ENCODE measurements at places on chromosomes 6 and 20.
A peak's percentile ranks its signal among the peaks of the same experiment; 100 is the strongest.

DNA sequence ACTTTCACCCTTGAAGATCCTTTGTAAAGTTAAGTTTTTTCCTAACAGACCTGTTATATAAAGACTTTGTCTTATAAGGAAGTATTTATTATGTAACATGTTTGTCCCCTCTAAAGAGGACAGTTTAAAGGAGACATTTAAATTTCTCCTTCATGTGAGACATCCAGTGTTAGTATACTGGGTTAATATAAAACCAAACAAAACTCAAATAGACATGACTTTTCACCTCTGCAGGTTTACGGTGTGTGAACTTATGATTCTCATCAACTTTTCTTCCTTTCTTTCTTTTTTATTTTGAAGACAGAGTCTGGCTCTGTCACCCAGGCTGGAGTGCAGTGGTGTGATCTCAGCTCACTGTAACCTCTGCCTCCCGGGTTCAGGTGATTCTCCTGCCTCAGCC is 17.4 kb upstream of the MPC1 start:
- DNase-seq, result no peak

DNA sequence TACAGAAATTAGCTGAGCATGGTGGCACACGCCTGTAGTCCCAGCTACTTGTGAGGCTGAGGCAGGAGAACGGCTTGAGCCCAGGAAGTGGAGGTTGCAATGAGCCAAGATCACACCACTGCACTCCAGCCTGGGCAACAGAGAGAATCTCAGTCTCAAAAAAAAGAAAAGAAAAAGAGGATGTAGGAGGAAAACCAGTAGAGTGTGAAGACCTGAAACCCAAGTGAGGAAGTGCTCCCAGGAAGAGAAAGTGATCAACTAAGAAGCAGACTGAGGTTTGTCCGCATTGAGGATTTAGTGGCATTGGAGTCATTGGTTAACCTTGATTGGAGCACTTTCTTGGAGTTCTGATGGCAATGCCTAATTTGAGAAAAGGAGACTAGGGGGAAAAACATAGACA is 20.6 kb upstream of the TASP1 start:
- DNase-seq, result no peak

DNA sequence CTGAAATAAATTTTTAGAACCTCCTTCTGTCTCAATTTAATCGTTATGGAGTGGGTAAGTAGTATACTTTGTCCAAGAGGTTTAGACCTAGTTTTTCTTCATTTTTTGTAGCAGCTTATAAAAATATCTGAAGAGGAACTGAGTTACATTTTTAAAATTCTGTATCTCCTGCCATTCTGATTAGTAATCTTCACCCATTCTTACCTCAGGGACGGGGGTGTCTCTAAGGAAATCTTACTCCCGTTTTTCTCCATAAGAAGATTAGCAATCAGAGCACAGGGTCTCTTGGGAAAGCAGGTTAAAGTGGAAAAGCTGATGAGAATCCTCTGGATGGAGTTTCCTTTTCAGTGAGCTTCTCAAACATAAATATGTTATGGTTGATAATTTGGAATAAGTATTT is 259.3 kb upstream of the FAM83B start:
- DNase-seq, result no peak

DNA sequence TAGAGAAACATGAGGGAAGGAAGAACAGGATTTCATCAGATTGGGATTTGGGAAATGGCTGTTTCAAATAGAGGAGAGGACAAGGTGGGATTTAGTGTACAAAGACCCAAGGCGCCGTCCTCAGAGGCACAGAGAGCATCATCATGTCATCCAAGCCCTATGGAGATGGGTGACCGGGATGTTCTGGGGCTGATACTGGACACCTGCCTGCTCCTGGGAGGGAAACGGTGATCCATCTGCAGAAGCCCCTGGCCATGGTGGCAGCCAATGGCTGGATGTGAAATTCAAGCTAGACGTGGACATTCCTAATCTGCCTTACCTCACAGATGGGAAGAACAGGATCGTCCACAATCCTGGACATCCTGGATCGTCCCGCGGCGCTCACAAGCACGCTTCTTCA is 12.7 kb downstream of the NKX2-2 start:
- DNase-seq, result no peak

- DNase-seq, result no peak
These were observed 84.1 kb downstream of the BTBD9 start for GRCh38 chr6:38555606-38556005.

DNA sequence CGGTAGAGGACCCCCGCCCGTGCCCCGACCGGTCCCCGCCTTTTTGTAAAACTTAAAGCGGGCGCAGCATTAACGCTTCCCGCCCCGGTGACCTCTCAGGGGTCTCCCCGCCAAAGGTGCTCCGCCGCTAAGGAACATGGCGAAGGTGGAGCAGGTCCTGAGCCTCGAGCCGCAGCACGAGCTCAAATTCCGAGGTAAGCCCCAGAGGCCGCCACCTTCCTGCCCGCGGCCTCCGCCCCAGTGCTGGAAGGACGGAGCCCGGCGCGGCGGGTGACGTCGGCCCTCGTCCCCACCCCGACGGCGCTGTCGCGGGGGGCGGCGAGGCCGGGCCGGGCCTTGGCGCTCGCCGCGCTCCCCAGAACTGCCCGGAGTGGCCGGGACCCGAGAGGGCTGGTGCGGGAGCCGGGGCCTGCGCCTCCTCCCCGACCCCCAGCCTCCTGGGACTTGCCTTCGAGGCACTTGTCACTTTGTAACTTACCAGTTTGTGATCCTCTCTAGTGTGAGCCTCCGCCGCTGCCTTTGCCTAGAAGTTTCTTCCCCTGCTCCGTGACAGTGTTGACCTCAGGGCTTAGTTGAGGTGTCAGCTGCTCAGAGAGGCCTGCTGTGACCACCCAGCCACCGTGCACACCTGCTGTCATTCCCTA is 417 bp downstream of the VAPB start:
- DNase-seq, result no peak

- no peak for DNase-seq
These were observed 22.2 kb downstream of the TNXB start for GRCh38 chr6:32086661-32087573.

DNA sequence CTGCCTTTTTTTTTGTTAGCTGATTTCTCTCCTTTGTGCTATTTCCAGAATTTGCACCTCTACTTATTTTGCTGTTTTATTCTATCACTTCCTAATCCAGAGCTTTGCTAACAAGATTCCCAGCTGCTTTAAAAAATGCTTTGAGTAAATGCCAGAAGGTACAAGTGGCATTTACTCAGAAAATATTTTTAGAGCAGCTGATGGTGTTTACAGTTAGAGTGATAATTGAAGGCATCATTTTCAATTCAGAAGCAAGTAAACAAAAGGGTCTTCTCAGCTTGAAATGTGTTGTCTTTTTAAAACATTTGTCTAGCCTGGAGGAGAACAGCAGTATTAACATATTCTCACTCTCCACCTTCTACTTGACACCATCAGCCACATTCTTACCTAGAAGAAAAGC is 99.9 kb downstream of the OTOR start:
- DNase-seq, result no peak

DNA sequence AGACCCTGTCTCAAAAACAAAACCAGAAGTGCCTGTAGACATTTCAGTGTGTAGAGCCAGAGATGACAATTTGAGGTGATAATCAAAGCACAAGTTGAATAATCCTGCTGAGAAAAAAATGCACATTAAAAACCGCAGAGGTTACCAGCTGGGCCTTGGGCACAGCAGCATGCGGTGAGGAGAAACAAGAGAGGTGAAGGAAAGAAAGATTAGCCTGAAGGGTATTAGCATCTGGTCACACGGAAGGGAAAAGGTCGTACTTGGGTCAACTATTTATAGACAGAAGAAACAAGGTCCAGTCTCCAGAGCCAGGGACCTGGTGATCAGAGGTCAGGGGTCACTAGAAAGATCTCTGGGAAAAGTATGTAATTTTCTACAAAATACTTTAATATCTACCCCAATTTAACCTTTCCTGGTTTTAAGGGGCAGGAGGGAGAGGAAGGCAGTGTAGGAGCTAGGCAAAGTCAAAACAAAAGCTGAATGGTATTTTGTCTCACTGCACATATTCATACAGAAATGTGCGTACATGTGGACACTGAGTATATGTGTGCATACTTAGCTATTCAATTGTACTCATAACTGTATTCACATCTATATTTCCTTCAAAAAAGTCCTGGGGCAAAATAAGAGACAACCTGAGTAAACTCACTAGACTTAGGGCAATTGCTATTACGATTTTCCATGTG is 10.1 kb downstream of the MAP7 start:
- DNase-seq, result no peak

- no peak for DNase-seq
These were observed 28.5 kb downstream of the C6orf15 start for GRCh38 chr6:31083742-31084354.

- no peak for DNase-seq
These were observed 49.0 kb downstream of the COL19A1 start for GRCh38 chr6:69915346-69915745.

DNA sequence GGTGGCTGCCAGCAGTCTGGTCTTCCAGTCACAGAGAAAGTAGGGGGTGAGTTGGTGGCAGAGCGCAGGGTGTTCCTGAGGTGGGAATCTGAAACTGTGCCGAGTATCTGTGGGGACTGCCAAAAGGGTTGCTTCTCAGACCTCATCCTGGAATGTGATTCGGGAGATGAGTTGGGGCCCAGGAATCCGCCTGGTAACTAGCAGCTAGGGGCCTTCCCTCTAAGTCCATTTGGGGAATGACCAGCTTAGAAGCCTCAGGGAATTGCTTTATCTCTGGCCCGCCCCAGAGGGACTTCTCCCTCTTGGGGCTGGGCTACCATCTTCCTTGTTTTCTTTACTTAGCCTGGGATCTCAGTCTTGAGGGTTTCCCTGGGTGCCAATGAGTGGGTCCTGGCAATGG is 49.6 kb downstream of the MOCS1 start:
- no peak for DNase-seq

GRCh38 chr6:111973118-111973761 is 80.7 kb upstream of the CCN6 start:
- DNase-seq, result peak; percentile 27

DNA sequence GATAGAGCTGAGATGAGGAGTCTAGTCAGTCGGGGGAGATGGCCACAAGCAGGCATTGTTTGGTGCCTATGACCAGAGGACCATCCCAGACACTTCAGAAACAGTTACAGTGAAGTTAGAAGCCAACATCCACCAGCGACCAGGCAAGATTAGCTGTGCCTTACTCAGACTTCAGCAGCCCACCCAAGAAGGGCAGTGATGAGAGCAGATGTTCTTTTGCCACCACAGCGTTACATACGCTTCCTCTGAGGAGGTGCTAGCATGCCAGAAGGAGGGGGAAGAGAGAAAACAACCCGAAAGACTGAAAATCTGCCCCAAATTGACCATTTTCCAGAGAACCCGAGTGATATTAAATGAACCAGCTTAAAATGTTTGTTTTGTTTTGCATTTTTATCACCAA is 186.8 kb downstream of the PRL start:
- DNase-seq, result no peak

- no peak for DNase-seq
These were observed at the start of gene GLP1R for GRCh38 chr6:39048481-39049399. GLP1R (plus strand) TSS chr6:39048781; CDS start chr6:39048841, 60 bp downstream.

DNA sequence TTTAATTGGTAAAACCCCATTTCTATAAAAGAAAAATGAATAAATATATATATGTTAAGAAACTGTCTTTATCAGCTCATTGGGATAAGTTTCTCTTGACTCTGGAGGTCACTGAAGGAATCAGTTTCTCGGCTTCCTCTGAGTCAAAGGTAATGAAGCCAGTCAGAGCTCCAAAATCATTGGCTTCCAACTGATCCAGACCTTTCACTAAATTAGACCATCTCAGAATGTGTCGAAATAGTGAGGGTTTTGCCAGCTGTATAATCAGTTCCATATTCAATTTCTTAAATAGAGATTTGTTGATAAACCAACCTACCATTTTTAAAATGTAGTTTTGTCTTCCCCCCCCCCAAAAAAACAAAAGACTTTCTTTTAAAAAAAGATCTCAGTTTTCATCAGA is 60.5 kb upstream of the SRSF6 start:
- no peak for DNase-seq

DNA sequence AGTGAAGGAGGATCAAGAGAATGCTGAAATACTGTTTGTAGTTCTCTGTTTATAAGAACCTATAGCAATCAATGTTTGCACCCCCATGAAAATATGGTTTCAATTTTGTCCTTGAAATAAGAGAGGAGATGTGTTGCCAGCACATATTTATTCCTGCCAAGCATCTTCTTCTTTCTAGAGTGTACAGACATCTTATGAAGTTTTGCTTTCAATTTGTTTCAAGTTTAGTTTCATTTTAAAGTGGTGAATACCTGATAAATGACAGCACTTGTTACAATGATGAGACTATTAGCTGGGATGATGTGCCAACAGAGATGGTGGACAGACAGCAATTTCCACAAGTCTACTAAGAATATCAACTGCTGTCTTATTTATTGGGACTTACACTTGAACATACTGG is 39.2 kb upstream of the CENPW start:
- no peak for DNase-seq

GRCh38 chr6:166007349-166008263 is 160.0 kb downstream of the TBXT start:
- DNase-seq, result no peak

- no peak for DNase-seq
These were observed 178.2 kb downstream of the GJA10 start for GRCh38 chr6:90072501-90072900.

DNA sequence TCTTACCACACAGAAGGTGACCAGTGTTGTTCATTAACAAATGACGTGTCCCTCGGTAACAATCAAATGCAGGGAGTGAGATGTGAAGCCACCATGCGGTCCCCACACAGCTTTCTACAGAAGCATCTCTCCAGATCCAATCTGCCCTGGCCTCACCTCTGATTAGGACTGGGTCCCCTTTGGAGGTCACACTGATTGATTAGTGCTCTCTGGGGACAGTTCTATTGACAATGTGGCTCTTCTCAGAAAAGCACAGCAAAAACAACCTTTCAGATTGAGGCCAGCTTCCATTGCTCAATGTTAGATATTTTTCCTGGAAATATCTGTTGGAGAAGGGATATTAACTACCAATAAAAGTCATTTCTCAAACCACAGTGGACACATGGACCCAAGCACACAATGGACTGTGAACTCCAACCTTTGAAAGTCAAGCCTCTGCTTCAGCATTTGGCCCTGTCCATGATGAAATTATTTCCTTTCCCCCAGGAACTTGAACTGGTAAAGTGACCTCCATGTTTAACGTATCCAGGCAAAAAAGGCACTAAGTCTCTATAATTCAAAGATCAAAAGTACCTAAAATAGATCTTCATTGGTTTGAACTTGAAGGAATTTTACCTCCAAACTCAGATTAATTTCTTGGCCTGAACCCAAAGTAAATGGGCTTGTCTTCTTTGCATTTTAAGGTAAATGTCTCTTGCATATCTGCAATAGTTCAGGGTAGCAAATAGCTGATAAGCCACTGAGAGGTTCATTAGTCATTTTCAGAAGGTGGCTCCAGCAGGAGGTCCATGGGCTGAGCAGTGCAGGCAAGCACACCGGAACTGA is 118.5 kb downstream of the FOXA2 start:
- DNase-seq, result no peak

GRCh38 chr20:58980711-58981627 is at the start of gene NELFCD:
NELFCD (plus strand) TSS chr20:58981256; CDS start chr20:58981310, 54 bp downstream.
- DNase-seq, result peak; percentile 76

- no peak for DNase-seq
These were observed 2.0 kb downstream of the ROS1 start for GRCh38 chr6:117423754-117424153.
